ENCODE measurements at places on chromosomes 6 and 20.
A peak's percentile ranks its signal among the peaks of the same experiment; 100 is the strongest.

GRCh38 chr20:1816384-1817381 lies 78.5 kb upstream of the SIRPA start:
- no peak for DNase-seq

DNA sequence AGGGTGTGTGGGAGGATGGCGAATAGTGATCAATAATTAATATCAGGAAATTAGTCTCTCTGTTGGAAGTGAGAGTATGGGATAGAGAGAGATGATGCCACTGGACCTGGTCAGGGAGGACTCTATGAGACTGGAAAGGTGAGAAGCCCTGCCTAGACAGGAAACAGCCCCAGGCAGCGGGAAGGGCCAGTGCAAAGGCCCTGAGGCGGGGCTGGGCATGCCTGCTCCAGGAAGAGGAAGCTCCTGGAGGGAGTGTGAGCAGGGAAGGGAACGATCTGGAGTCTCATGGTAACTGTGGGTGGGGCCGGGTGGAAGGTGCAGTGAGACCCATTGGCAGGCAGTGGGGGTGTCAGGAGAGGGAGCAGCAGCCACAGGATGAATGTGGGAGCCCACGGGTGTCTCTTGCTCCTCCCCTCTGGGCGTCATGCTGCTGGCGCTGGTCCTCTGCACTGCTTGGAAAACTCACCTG lies 1.8 kb upstream of the CST3 start:
- DNase-seq: no peak

DNA sequence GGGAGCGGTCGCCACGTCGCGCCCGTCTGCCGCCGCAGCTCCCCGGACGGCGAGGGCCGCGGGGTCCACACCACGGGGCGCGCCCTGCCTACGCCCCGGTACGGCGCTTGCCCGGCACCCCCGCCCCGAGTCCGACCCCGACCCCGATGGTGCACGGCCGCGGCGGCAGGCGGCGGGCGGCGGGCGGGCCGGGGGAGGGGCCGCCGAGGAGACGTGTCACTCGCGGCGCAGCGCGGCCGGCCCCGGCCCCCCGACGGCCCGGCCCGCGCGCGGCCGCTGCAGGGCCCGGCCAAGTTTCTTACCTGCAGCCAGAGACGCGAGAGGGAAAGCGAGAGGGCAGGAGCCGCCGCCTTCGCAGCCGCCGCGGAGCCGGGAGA lies 328 bp downstream of the RRBP1 start:
- DNase-seq: peak; percentile 8

- DNase-seq: no peak
These were observed 291.2 kb upstream of the STXBP5 start for GRCh38 chr6:146912730-146913685.

DNA sequence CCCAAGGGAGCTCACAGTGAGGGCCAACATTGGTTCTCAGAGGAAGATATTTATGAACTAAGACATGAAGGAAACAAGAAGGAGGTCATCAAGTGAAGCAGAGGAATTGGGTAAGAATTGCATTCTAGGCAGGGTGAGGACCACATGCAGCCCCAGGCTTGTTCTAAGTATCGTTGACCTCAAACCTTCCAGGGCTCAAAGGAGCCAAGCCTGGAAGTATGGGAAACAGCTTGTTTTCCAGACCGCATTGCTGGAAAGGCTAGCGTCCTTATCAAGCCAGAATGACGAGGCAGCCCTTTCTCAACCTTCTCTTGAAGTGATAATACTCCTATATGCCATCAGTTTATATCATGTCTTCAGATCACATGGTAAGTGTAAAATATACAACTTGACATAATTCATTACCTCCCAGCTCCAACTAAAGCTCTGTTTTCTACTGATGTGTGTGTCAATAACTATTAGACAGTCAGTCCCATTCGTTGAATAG lies 79.6 kb downstream of the PHACTR2 start:
- no peak for DNase-seq

- peak; percentile 76 for DNase-seq
These were observed 931 bp upstream of the UCKL1 start for GRCh38 chr20:63957004-63957689.

DNA sequence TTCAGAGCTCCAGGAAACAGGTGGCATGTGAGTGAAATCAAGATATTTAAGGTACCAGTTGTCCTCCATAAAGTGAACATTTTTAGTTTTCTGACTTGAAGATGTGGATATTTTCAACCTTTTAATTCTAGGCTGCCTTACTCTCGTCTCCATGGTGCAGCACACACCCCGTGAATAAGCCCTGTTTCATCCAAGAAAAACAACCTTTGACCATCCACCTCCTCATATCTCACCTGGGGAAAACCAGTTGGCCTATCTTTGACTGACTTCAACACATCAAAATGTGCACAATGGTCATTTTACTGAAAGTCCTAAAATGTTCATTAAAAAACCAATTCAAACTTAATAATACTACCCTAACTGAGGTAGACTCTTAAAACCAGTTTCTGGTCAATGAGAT lies 73.8 kb upstream of the CD2AP start:
- DNase-seq: no peak

DNA sequence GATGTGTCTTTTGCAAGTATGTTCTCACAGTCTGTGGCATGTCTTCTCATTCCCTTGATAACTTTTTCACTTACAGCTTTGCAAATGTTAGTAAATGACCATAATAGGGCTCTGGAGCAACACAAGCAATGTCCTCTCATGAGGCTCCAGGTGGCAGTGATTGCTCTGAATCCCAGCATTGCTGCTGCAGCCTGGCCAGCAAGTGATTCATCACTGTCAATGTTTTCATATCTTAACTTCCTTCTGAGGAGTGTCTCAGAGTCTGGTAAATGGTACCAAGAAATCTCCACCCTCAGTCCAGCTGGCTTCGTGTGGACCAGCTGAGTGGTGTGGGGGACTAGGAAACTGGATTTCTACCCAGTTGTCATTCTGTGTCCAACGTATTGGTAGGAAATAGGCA lies 139.6 kb downstream of the MYLK4 start:
- DNase-seq: no peak

- DNase-seq: peak; percentile 55
These were observed 27.5 kb upstream of the BCLAF1 start for GRCh38 chr6:136317021-136317694.

GRCh38 chr6:33857093-33857931 lies 53.5 kb upstream of the MLN start:
- DNase-seq: no peak

DNA sequence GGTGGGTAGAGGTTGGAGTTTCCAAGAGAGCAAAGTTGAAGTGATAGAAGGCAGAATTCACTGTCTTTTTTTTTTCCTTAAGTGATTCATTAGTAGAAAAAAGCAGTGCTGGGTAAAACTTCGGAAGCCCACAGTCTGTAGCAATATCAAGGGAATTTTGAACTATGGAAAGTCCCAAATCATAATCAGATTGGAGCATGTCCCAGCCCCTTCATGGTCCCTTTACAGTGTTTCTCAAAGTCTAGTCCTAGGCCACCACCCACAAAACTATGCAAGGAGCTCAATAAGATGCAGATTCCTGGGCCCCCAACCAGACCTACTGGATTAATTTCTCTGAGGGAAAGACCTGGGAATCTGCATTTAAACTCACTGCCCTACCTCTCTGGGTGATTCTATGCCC lies 22.6 kb downstream of the NEDD9 start:
- DNase-seq: no peak

GRCh38 chr6:151704383-151704782 lies 103.1 kb upstream of the ESR1 start:
- peak; percentile 69 for DNase-seq

- DNase-seq: no peak
These were observed 165.9 kb upstream of the MARCKS start for GRCh38 chr6:113691260-113691656.

- DNase-seq: no peak
These were observed 928.9 kb downstream of the EYS start for GRCh38 chr6:64777941-64778785.

GRCh38 chr6:134193536-134194498 lies 124.1 kb downstream of the SGK1 start:
- no peak for DNase-seq
